Myocyte (in vitro differentiated cells): ENCODE measurements at places on chromosomes 16 and 17. TPM values are rescaled to one million over a fixed set of nuclear protein-coding genes. Genes with fewer than 3 reads are reported as not detected.

TERB1 gene
- not detected in 2 replicates for total RNA-seq

PYCARD gene
- total RNA-seq = 2.3 and 3.0 TPM in 2 replicates

TOX3 gene
- total RNA-seq = not detected in 2 replicates

SMTNL2 gene
- total RNA-seq = 0.08 and 0.10 TPM in 2 replicates

DNA sequence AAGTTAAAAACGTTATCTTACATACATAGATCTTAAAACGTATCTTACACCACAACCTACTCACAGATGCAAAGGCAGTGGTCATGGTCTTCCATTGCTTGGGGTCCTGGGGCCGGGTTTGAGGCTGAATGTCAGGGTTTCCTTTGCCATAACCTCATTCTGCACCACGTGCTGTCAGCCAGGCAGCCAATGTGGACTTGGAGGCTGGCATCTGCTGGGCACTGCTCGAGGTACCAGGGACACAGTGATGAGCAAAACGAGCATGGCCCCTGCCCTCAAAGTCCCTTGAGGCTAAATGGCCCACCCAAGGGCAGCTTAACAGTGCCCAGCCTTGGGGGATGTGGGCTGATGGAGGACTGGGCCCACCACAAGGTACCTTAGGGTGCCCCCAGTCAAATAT is 35.8 kb upstream of the RGS9 start:
- no peak for DNase-seq

DNA sequence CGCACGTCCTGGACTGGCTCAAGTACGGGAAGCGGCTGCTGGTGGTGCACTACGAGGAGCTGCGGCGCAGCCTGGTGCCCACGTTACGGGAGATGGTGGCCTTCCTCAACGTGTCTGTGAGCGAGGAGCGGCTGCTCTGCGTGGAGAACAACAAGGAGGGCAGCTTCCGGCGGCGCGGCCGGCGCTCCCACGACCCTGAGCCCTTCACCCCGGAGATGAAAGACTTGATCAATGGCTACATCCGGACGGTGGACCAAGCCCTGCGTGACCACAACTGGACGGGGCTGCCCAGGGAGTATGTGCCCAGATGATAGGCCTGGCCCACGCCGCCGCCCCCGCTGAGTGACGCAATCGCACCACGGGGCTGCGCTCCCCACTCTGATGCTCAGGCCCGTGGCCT is 50.2 kb downstream of the WSCD1 start:
- DNase-seq = no peak

DNA sequence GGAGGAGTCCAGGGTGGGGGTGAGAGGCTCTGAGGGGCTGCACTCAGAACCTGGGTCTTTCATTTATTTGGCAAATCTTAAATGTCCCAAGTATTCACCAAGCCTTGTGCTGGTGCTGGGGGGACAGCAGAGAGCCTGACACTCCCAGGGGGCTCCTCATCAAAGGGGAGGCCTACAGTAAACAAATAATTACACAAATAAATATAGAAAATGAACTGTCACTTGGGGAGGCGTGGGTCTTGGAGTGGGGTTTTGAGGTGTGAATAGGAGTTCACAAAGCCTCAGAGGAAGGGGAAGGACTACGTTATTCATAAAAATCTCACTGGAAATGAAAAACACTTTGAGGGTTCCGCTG is 15.2 kb upstream of the PRM1 start:
- DNase-seq = no peak

DNA sequence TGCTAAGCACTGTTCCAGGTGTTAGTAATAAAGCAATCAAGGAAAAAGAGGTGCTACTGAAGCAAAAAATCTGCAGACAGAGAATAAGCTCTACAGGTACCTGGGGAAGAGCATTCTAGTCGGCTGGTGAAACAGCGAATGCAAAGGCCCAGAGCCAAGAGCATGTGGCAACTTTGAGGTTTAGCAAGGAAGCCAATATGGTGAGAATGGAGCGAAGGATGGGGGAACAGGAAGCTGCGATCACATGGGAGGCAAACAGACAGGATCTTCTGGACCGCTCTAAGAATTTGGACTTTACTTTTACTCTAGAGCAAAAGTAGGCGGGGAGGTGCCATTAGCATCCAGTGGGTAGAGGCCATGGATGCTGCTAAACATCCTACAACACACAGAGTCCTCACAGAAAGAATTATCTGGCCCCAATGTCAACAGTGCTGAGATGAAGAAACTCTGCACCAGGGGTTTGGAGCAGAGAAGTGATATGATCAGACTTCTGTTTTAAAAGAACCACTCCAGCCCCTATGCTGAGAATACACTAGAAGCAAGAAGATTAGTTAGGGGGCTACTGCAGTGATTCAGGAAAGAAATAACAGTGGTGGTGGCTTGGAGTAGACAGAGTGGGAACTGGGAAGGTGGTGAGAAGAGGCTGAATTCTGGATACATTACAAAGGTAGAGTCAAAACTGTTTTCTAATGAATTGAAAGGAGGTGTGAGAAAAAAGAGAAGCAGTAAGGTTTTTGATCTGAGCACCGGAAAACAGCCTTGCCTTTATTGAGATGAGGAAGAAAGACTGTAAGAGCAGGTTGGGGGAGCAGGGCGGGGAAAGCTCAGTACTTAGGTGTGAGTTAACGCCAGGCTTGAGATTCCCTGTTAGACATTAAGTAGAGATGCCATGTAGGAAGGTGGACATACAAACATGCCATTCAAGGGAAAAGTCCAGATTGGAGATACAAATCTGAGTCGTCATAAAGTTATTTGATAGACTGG is 11.0 kb downstream of the EFTUD2 start:
- DNase-seq = no peak
